ENCODE measurements at places on chromosomes 4 and X.

DNA sequence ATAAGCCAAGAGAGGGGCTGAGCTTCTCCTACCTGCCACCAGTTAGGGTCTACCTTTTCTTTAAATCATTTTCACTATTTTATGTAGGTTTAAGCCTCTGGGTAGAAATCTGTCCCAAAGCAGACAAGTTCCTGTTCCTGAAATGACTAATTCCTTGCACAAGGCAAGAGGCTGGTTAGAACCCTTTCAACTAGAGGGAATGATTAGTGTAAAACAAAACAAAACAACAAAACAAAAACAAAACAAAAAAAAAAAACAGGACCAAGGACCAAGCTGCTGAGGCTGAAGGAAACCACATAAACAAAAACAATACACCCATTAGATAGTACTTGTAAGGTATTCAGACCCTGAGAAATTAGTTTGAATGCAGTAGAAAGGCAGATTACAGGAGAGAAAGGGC is 62.7 kb downstream of the MAML3 start:
- DNase-seq: no peak

GRCh38 chr4:129342819-129343408 is 247.0 kb downstream of the C4orf33 start:
- DNase-seq: no peak

DNA sequence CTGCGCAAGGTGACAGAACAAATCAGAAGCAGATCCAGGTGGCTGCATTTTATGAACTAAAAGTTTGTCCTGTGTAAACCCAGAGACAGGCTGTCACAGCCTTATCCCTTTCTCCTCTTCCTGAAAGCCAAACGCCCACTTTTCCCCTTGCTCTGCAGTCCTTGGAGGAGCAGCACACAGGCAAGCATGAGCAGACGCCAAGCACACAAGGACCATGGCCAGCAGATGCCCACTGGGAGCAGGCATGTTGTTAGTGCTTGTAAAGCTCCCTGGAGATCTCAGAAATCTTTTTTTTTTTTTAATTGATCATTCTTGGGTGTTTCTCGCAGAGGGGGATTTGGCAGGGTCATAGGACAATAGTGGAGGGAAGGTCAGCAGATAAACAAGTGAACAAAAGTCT is 11.5 kb upstream of the HOPX start:
- DNase-seq: no peak

DNA sequence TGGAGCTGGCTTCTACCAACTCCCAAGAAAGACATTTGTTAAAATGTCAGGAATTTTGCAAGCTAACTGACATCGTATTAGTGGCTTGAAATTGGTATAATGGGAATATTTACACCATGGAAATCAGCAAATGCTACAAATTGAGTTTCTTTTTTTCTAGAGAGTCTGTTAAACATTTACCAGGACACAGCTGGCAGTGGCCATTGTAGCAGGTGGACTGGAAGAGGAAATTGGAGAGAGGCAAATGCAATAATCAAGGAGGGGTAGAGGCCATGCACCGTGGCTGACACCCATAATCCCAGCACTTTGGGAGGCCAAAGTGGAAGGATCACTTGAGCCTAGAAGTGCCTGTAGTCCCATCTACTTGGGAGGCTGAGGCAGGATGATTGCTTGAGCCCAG is 32.9 kb upstream of the TSR2 start:
- no peak for DNase-seq

DNA sequence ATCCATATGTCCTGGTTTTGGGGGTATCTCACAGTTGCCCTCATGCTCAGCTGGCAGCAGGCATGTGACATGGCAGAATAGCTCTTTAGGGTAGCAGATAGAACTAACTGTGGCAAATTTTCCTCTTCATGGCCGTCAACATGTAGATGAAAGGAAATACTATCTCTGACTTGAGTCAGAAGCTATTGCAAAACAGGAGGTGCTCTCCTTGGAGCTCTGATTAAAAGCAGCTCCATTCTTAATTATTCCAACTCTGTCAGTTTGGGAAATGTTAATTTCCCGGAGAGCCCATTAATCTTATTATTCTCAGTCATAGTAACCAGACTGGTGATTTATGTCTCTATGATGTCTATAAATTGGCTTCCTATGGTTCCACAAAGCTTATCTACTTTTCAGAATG is 18.2 kb downstream of the IL13RA1 start:
- no peak for DNase-seq

DNA sequence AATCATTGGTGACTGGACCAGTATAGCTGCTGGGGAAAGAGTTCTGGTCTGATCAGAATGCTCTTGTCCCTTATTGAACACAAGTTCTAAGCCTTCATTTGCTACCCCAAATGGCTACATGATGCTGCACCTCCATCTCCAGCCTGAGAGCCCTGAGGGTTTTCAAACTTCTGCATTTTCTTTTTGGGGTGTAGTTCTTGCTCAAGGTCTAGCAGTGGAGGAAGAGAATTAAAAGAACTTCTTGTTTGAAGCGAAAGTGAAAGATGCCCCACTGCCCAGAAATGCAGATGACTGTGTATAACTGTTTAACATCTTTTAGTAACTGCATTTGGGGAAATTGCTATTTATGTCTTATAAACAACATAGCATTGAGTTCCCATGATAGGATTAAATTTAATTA is 38.5 kb downstream of the LAMTOR3 start:
- DNase-seq: no peak

DNA sequence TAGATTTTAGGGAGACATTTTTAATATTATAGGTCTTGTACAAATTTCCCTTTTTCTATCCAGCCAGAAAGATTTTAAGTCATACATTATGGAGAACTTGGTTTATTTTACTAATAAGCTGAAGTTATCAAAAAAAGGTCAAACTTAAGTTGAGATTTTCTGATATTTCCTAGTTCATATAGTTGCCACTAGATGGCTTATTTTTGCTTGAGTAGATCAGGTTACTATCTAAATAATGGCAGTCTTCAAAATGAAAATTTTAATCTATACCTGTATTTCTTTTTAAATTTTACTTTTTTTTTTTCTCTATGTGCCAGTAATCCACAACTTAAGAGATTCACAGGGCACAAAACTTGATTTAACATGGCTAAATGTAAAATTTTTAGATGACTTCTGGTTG is 52.3 kb downstream of the USP9X start:
- no peak for DNase-seq

GRCh38 chr4:174753021-174753420 is 76.0 kb downstream of the GLRA3 start:
- no peak for DNase-seq

DNA sequence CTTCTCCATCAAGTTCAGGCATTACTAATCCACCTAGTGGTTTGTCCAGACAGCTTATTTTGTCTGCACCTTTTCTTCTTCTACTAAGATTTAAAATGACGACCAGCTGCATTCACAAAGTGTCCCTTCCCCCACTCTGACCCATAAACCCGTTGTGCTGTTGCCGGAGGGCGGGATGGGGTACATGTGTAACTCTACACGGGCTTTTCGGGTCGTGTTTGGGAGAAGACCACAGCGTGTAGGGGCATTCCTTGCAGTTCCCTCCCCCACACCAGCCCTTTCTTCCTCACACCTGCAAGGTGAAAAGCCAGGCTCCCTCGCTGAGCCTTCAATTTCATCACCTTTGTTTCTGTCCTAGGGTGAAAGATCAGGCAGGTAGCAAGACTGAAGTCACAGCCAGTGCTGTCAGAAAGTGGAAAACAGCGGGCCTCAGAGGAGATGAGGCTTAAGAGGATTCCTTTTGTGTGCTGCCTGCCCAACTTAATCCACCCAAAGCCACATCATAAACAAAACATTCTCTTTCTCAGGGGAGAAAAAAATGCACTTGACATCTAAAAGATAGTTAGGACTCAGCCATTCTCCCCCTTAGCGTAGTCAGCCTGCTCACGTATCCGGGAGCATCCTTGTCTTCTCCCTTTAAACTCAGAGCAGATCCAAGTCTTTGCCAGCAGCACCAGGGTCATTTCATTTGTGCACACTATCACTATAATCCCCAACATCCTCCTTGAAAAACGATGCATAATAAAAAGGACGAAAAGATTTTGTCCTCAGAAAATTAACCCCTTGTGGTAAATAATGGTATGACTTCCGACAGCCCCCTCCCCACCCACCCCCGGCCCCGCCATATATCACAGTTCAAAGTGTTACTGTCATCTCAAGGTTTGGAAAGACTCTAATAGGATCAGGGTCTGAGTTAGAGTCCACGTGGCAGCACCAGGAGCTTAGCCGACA is 599.0 kb downstream of the RAB28 start:
- DNase-seq: no peak

DNA sequence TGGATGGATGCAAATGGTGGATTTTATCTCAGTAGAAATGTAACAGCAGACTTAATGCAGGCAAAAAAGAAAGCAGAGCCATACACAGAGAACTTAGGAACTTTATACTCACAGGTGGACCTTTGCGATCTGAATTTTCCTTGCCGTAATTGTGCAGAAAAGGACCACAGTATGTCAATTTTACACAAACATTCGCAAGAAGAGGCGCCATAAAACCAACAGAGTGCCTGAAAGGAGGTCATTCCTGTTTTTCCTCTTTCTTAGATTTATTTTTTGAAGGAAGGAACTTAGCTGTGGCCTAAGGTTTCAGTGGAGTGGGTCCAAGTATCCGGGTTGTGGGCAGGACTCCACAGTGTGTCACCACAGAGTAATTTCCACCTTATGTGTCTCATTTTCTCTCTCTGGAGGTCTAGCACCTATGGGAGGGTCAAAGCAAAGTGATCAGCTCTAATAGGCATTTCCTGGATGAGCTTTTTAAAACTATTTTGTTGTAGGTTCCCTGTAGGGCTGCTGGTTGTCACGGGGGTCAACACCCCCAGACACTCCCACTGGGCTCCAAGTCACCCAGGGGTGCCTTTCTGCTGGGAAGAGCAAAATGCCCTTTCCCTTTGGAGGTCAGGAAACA is 24.7 kb upstream of the PBDC1 start:
- DNase-seq: no peak

GRCh38 chr4:3257103-3257555 is 8.2 kb downstream of the MSANTD1 start:
- no peak for DNase-seq

GRCh38 chr4:44806071-44806470 is 79.7 kb upstream of the GNPDA2 start:
- no peak for DNase-seq

DNA sequence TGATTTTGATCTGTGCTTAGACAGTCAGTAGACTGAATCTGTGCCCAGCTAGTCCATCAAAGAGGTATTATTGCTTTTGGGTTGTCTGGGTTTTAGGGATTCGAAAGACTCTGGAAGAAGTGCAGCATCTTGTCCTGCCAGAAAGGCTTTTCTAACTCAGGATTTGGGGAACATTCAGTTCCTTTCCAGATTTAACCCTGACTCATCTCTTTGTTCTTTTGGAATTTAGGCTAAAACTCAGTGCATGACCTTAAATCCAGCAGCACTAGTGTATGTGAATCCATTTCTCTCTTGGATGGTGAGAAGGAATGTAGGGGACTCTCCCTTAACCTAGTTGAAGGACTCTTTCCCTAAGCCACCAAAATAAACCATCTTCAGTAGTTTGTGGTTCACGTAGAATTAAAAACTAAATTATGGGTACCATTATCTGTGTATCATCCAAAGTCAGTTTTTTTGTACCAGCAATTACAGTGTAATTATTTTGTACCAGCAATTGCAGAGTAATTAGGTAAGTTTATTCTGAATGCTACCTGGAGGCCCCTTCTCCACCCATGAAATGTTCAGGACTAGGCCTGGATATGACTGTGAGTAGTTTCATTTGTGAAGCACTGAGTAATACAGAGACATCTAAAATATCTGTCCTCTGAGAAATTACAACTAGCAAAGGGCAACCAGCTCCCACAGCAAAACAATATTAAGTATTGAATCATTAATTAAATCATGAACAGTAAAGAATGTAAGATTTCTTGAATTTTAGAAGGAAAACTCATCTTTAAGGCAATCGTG is 384.0 kb downstream of the TMA16 start:
- DNase-seq: no peak

GRCh38 chr4:175657571-175657970 is 154.5 kb downstream of the GPM6A start:
- no peak for DNase-seq

DNA sequence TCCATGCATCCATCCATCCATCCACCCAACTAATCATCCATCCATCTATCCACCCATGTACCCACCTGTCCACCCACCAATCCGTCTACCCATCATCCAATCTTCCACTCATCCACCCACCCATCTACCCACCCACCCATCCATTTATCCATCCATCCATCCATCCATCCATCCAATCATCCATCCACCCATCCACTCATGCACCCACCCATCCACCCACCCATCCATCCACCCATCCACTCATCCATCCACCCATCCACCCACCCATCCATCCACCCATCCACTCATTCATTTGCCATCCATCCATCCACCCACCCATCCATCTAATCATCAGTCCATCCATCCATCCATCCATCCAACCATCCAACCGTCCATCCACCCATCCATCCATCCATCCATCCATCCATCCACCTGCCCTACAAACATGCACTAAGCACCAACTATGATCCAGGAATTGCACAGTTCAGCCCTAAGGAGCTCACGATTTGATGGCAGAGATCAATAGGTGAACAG is 21.3 kb upstream of the MXD4 start:
- DNase-seq: no peak

DNA sequence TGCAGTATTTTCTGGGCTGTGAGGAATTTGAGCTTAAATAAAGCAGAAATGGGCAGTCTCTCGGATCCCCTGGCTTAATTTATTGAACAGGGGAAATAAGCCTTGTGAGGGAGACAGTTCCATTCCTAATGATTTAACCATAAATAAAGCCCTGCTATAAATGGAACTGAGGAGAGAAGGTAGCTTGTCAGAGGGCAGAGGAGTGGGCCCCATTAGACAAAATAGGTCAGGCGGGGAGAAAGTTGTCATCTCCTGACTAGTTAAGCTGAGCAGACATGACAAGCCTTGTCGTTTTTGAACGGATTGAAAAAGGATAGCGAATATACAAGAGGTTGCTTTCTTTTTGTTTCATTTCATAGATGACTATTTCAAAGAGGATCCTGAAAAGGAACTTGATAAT is 39.3 kb downstream of the SMPX start:
- DNase-seq: no peak

DNA sequence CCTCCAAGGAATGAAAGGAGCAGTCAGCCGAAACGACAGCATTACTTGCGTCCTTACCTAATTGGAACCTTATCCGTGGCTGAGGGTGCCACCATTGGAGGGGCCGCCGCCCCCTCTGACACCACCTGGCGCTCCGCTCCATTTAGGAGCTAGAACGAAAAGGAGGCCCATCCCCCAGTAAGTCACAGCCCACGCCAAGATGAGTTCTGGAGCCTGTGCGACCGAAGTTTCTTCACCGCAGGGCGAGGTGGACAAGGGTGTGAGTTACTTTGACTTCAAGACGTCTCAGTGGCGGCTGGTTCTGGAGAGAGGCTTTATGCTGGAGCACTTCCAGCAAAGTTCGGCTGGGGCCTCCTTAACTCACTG is 729 bp upstream of the IRF2 start:
- DNase-seq: peak; percentile 46

GRCh38 chr4:68594678-68595077 is 18.6 kb upstream of the UGT2B17 start:
- DNase-seq: no peak

DNA sequence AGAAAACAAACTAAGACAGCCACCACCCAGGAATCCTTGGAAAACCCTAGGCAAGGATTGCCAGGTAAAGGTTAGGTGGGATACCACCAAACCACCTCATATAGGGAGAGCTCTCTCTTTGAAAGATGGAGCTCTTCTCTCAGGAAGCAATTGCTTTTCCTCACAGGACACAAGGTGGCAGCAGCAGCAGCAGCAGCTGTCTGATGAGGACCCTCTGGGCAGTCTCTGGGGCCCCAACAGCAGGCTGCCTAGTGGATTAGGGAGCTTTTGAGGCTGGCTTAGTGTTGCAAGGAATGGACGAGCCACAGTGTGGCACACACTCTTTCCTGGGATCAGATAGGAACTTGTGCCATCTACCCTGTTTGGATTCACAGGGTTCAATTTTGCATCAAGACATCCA is 41.4 kb upstream of the CHRDL1 start:
- no peak for DNase-seq
